Cortex of kidney (tissue), 1 donor: ENCODE measurements at places on chromosomes 11 and 22.

DNA sequence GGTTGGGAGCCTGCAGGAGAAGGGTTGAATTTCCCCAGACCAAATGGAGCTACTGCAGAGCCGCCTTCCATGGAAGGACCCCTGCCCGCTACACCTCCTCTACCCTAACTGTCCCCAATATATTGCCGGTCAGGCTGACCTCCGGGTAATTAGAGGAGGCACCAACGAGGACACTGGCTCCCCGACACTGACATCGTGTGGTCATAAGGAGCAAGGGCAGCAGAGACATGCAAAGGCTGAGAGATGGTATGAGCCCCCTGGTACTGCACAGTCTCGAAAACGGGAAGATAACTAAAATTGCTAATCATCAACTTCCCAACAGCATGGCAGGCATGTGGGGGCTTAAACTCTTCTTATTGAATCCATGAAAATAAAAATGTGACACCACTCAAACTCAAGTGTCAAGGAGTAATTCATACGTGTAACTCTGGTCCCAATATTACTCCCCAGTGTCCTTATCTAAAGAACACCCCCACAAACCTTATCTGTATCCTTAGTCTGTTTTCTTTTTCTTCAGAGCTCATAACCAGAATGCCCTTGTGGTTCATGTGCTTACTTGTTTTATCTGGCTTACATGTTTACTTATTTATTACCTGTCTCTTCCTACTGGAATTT, 4.4 kb downstream of the CAVIN3 start:
- no peak for DNase-seq

- no peak for DNase-seq
Observed at GRCh38 chr22:38257181-38257580, 15.6 kb downstream of the TMEM184B start.

- DNase-seq, result no peak
Observed at GRCh38 chr11:2305788-2306451, 4.1 kb downstream of the TSPAN32 start.

DNA sequence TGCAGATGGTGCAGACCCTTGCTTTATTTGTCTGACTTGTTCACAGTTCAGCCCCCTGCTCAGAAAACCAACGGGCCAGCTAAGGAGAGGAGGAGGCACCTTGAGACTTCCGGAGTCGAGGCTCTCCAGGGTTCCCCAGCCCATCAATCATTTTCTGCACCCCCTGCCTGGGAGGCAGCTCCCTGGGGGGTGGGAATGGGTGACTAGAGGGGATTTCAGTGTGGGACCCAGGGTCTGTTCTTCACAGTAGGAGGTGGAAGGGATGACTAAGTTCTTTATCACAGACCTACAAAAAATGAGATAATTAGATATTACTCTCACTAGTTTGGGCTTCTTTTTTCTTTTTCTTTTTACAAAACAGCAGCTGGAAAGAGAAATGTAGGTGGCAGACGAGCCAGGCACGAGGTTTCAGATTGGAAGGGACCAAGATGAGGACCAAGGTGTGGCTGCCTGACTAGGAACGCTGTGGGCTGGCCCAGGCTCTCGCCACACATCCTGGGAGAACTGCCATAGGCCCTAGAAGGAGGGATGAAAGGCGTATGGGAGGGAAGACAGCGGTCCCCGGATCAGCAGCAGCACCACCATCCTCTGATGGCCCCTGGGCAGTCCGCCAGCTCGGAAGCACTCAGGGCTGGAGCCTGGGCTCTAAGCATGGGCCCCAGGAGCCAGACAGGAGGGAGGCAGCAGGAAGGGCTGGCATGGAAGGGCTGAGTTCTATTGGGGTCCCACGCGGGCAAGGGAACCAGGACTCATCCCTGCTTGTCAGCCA, 14.2 kb downstream of the TXN2 start:
- DNase-seq, result no peak

GRCh38 chr11:58503361-58503856, 4.5 kb downstream of the OR5B21 start:
- no peak for DNase-seq

DNA sequence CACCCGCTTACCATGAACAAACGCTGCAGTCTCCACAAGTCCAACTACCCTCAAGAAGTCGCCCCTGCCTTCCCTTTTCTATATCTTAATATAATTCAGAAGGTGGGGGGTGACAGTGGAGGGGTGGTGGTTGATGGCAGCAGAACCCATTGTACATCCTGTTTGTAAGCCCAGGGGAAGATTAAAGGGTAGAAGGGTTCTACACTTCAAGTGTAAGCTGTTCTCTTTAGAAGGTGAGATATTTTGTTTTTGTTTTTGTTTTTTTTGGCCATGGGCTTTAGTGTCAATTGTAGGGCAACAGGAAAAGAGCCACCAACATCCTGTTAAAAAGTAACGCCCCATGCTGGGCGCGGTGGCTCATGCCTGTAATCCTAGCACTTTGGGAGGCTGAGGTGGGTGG, 34.9 kb upstream of the RRAS2 start:
- no peak for DNase-seq

DNA sequence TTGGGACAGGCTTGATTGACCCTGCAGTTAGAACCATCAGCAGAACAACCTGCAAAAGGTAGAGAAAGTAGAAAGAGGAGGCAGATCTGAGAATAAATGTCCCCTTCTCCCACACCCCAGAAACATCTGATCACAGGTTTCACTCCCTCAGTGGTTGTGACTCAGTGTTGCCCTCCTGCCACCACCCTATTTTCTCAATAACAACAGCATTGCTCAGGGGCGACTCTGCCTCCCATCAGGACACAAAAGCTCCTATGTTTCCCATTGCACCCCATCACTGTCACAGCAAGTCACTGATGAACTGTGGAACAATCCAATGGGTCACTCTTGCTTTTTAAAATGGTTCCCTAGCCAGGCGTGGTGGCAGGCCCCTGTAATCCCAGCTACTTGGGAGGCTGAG, 110.2 kb downstream of the RASSF10 start:
- DNase-seq, result no peak

GRCh38 chr11:8959546-8960166, 4.6 kb downstream of the TMEM9B start:
- no peak for DNase-seq

DNA sequence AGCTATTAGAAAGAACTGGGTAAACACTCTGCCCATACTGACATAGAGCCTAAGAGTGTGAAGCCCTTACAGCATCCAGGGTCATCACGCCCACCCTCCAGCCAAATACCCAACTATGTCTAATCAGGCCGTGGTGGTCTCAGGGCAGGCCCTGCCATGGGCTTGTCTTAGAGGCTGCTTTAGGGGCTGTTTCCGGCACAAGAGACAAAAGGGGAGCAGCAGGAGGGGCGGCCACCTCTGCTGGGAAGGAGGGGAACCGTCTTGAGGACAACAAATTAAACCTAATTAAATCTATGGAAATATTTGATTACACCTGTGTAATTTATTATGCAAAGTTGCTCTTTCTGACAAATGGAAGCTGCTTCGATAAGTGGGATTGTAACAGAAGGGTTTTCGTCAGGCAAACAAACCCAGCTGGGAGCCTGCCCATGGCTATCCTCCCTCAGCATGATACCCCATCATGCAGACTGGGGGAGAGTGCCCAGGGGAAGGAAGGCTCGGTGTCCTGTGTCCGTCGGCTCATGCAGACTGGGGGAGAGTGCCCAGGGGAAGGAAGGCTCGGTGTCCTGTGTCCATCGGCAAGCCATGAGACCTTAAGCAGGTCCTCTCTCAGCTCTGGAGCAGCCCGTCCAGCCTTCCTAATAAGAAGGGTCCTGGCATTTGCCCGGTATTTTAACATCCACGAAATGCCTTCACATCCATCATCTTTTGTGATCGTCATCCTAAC, 163.6 kb upstream of the B3GAT1 start:
- DNase-seq, result no peak

DNA sequence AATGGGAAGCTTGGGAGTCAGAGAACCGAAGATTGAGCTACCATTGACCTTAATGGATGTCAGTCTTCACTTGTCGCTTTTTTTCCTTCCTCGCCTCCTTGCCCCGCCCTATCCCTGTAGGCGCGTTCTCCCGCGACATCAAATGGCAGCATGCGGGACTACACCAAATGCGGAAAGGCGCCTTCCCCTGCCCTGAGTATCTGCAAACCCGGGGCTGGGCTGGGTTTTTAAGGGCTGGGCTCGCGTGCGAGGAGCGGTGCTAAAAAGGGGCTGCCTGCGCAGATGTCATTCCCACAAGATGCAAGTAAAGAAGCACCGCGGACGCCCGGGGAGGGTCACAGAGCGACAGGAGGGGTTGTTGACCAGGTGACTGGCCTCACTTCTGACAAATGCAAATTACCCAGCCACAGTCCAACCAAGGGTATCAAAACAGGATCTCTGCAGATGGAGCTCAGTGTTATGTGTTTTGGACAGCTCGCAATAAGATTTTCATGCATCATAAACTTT, 4.7 kb upstream of the FAM111B start:
- no peak for DNase-seq

DNA sequence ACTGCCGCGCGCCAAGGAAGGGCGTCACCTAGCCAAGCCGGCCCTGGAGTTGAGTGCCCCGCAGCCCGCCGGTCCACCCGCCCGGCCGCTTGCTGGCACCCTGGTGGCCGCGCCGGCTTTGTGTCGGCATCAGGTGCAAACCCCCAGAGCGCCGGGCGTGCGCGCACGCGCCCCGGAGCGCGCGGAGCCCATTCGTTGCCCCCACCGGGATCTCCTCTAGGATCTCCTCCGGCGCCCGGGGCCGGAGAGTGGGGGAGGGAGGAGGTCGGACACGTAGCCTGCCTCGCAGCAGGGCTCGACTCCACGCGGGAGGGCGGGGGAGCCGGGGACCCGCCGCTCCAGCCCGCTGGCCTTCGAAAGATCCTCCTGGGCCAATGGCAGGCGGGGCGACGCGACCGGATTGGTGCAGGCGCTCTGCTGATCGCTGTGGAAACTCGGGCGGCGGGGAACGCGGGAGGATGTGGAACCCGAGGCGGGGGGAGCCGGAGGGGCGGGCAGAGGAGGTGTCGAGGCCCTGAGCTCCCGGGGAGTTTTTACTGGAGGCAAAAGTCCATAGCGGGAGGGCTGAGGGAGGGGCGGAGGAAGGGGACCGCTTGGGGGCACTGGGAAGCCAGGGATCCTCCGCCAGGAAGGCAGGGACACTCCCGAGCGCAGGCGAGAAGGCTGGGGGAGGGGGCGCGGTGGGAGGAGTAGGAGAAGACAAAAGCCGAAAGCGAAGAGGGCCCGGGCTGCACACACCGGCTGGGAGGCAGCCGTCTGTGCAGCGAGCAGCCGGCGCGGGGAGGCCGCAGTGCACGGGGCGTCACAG, at the start of gene FADS2:
Gene FADS2 (plus strand): TSS at position 730 of the 808 bp plus-strand sequence. CDS start 91 bp downstream, outside the sequence.
- DNase-seq, result no peak

- no peak for DNase-seq
Observed at GRCh38 chr11:130070846-130071200, 1.1 kb downstream of the APLP2 start.

- DNase-seq, result no peak
Observed at GRCh38 chr11:118921929-118922744, 3.6 kb downstream of the BCL9L start.

- no peak for DNase-seq
Observed at GRCh38 chr22:27605390-27605789, 196.2 kb downstream of the MN1 start.

GRCh38 chr11:108538502-108538901, 40.3 kb upstream of the POGLUT3 start:
- DNase-seq, result no peak

GRCh38 chr11:20070459-20070858, 89.8 kb downstream of the DBX1 start:
- DNase-seq, result no peak

- DNase-seq, result no peak
Observed at GRCh38 chr22:27718186-27719035, 83.1 kb downstream of the MN1 start.

GRCh38 chr22:37263966-37264887, 18.1 kb upstream of the CYTH4 start:
- DNase-seq, result no peak

DNA sequence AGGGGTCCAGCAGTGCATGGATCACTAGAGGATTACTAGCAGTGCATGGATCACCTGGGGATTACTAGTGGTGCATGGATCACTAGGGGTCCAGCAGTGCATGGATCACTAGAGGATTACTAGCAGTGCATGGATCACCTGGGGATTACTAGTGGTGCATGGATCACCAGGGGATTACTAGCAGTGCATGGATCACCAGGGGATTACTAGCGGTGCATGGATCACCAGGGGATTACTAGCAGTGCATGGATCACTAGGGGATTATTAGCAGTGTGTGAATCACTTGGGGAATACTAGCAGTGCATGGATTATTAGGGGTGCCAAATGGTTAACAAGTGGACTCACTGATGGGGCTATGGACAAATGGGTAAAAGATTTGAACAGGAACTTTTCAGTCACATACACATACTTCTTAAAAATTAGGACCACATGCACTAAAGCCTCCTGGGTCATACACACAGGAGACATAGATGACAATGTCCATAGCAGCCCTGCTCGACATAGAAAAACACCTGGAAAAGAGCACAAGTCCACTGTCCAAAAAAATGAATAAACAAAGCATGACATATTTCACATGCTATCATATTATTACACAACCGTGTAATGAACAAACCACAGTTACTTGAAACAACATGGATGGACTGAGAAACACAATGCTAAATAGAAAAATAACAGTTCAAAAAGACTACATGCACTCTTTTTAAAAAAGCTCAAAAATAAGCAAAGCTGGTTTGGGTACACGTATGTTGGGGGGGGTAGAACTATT, 109.8 kb downstream of the CD44 start:
- DNase-seq, result no peak

- no peak for DNase-seq
Observed at GRCh38 chr22:23245045-23245798, 64.9 kb downstream of the BCR start.

GRCh38 chr22:47100646-47101200, 338.3 kb downstream of the TBC1D22A start:
- no peak for DNase-seq

DNA sequence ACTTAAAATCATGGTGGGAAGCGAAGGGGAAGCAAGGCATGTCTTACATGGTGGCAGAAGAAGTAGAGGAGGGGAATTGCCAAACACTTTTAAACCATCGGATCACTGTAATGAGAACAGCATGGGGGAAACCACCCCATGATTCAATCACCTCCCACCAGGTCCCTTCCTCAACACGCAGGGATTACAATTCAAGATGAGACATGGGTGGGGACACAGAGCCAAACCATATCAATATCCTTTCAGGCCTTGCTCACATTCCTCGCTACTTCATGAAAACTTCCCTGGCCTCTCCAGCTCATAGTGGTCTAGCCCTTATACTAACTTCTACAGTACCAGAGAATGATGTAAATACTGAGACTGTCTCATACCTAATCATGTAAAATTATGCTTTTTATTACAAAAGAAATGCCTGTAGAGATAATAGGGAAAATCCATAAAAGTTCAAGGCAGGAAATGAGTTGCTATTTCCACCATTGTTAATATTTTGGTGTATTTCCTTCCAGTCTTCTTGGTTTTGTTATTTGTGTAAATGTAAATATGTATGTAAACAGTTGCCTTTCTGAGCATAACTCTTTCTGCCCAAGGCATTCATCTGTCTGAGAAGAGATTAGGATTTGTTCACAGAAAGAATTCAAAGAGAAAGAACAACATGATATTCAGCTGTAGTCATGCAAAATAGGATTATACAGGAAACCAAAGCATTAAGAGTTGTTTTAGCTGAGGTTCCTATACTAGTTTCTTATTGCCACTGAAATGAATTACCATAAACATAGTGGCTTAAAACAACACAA, 104.3 kb upstream of the LDLRAD3 start:
- no peak for DNase-seq

- no peak for DNase-seq
Observed at GRCh38 chr11:11987503-11988022, 20.9 kb downstream of the DKK3 start.
